ENCODE measurements at places on chromosomes 16 and 17.

GRCh38 chr17:75013092-75013559, 656 bp downstream of the MRPL58 start:
- no peak for DNase-seq

DNA sequence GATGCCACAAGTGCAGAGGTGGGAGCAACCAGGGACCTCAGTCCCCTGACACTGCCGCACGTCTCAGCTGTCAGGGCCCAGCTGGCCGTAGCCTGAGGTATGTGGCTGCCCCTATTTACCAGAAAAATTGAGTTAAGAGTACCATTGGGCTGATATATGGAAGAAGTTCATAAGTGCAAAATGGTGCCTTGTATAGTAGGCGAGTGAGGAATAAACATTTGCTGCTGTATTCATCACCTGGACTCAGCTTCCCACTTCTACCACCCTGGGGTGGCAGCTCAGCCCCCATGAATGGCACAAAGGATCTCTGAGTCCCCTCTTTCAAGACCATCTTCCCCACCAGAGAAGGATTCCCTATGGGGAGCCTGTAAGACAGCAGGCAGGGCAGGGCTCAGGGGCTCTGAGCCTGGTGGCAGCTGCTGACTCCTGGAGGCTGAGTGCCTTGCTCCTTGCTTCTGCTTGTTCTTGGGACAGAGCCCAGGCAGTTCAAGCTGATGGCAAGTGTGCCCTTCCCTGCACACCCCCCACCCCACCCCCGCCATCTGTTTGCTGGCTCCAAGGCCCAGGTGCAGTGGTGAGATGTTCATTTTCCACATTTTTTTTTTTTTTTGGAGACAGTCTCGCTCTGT, 29.0 kb downstream of the TRPV2 start:
- no peak for DNase-seq

GRCh38 chr16:79756571-79756970, 156.0 kb upstream of the MAF start:
- no peak for DNase-seq

DNA sequence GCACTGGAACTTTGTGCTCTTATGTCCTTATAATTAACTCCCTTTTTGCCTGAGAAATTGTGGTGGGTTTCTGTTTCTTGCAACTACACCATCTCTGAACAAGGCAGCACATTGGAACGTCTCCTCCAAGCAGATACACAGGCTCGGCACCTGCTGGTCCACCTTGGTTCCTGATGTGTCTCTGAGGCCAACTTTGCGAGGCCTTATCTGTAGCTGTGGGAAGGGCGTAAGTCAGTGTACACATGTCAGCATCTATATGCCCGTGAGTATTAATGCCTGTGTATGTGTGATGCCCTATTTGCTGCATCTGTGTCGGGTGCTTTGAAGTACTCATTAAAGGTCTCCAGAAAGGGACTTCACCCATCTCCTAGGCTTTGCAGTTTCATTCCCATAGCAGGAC, 17.5 kb downstream of the GP2 start:
- no peak for DNase-seq
